ENCODE measurements at places on chromosomes 1 and 21.

GRCh38 chr1:40914927-40915569 is 52.9 kb upstream of the CITED4 start:
- DNase-seq = no peak

- no peak for DNase-seq
Measured at GRCh38 chr21:38815060-38815405, 9.3 kb downstream of the ETS2 start.

- DNase-seq = no peak
Measured at GRCh38 chr1:188611432-188611831, 1782.7 kb downstream of the PLA2G4A start.

GRCh38 chr1:58621391-58621790 is 44.3 kb upstream of the TACSTD2 start:
- DNase-seq = no peak

DNA sequence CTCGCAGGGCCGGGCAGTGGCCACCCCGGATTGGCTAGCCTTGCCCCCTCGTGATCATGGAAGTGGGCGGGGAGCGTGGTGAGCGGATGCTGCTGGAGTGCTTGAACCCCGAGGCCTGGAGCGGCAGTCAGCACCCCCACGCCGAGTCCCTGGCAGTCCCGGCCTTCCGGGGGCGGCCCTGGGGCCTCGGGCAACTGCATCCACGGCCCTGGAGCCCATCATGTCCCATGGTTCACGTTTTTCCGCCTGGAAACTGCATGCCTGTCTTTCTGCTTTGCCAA is 45.6 kb downstream of the CDC7 start:
- DNase-seq = no peak

- DNase-seq = no peak
Measured at GRCh38 chr1:99979091-99979490, 9.3 kb downstream of the SLC35A3 start.

GRCh38 chr1:86084998-86085397 is 71.6 kb downstream of the COL24A1 start:
- no peak for DNase-seq

DNA sequence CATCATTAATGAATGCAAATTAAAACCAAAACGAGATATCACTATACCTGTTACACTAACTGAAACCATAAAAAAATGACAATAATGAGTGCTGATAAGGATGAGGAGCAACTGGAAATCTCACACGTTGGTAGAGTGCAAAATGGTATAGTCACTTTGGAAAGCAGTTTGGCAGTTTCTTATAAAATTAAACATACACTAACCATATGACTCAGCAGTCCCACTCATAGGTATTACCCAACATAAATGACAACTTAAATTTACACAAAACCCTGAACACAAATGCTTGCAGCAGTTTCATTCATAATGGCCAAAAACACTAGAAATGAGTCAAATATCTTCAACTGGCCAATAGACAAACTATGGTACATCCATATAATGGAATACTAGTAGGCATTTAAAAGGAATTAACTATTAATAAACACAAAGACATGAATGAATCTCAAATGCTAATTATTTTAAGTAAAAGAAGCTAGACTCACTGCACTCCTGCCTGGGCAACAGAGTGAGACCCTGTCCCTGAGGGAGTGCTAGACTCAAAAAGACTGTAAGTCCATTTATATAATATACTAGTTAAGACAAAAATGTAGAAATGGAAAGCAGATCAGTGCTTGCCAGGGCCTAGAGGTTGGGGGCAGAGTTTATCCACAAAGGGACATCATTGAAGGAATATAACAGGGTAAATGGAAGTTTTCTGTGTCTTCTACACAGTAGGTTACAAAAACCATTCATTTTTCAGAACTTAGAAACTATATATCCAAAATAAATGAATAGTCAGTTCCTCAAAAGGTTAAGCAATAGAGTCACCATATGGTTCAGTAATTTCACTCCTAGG is 77.4 kb downstream of the EIF4G3 start:
- DNase-seq = no peak

- DNase-seq = no peak
Measured at GRCh38 chr1:220410611-220411010, 117.3 kb upstream of the MARK1 start.

GRCh38 chr21:42423197-42423675 is 19.5 kb downstream of the UBASH3A start:
- no peak for DNase-seq

- no peak for DNase-seq
Measured at GRCh38 chr1:19312782-19313635, 883 bp downstream of the SLC66A1 start.

DNA sequence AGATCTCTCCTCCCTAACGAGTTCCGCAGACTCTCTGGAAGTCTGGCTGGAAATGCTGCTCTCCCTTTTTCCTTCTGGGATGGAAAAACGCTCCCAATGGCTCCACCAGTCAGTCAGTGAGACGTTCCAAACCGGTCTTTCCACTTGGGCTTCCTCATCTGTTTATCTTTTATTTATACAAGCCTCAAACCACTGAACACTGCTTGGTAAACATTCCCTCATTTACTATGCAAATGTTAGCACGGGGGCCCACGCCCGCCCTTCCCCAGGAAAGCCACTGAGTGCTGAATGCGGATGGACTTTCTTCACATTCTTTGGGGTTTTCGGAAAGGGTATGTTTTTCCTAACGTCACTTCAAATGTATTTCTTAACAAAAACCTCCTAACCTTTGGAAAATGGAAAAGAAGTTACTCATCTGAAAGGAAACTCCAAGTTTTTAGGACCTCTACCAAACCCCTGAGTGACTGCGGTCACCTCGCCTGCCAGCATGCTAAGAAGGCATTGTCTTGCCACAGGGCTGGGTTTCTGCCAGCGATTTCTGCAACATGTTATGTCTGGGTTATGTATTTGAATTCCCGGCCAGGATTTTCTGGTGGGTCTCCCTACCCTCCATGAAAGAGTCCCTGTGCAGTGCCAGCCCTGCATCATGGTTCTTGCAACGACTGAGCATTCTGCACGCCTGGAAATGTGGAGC is 14.0 kb upstream of the UMODL1 start:
- DNase-seq = no peak
